Testis (tissue), 5 donors: ENCODE measurements at places on chromosomes 11 and 22.

DNA sequence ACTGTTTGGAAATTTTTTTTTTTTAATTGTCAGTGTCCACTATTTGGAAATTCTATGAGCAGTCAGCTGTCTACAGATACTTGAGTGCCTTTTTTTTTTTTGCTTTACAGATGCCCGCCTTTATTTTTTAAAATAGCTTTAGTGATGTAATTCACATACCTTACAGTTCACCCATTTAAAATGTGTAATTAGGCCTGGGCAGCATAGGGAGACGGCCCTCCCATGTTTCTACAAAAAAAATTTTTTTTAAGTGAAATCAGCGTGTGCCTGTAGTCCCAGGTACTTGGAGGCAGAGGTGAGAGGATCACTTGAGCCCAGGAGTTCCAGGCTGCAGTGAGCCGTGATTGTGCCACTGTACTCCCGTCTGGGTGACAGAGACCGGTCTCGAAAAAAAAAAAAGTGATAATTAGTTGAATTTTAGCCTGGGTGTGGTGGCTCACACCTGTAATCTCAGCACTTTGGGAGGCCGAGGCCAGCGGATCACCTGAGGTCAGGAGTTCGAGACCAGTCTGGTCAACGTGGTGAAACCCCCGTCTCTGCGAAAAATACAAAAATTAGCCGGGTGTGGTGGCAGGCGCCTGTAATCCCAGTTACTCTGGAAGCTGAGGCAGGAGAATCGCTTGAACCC, 1.5 kb downstream of the ZNF143 start:
- no peak for DNase-seq

GRCh38 chr11:70174547-70175235, 28.4 kb upstream of the FADD start:
- DNase-seq = no peak

- DNase-seq = no peak
Observed at GRCh38 chr22:26656891-26657851, at the start of gene MIAT. Gene MIAT, plus strand, starts transcription at chr22:26657588.

DNA sequence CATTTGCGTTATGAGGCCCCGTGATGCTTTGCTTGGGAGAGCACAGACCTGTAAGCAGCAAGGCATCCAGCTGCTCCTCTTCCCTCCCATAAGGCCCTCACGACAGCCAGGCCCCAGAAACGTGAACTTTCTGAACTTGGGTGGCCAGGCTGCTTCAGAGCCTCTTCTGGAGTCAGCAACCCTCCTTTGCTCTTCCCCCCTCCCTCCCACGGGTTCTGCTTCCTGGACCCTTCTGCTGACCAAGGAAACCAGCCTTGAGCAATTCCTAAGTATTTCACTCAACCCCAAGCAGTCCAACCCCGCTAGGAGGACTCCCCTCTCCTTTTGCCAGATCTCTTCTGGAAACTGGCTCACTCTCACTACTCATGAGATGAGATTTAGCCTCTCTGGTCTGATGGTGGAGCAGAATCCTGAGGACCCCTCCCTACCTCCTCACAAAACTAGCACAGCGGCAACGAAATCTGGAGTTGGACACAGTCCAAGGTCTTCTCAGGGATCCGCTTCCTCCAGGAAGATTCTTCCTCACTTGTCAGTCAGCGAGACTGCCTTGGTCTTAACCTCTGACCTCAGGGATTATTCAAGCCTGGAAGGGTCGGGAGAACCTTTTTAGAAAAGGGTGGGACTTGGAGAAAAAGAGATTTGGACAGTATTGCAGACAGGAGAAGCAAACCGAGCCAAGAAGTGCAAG, 86.2 kb downstream of the UBASH3B start:
- DNase-seq = peak; percentile 50

DNA sequence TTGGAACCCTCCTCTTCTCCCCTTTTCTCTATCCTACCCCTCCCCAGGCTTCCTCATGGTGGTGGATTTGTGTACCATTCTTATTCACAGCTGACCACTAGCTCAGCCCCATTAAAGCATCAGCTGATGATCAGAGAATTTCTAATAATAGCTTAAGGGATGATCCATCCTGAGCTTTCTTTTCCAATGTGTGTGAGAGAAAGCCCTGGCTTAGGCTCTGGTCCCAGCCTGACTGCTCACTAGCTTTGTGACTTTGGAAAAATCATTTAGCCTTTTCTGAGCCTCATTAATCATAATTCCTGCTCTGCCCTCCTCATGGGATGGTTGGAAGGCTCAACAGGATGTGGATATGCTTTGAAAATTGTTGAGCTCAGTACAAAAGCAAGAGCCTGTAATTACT, 26.3 kb upstream of the CCDC90B start:
- no peak for DNase-seq

DNA sequence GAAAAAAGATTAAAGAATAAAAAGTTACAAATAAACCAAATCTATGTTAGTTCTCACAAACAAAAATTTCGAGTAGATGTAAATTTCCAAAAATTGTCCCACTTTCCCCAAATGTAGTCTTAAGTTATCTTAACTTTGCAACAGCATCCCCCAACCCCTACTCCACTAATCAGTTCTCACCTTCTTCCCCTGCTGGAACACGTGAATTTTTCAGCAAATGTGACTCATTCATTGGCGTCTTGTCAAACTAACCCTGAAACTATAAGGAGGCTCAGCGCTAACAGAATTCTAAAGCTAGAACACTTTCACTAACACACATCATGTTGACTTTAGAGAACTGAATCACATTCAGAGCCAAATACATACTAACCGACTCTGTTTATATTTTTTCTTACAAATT, 46.1 kb downstream of the PHF21A start:
- no peak for DNase-seq

GRCh38 chr22:25403811-25404471, 160.5 kb upstream of the GRK3 start:
- DNase-seq = no peak

DNA sequence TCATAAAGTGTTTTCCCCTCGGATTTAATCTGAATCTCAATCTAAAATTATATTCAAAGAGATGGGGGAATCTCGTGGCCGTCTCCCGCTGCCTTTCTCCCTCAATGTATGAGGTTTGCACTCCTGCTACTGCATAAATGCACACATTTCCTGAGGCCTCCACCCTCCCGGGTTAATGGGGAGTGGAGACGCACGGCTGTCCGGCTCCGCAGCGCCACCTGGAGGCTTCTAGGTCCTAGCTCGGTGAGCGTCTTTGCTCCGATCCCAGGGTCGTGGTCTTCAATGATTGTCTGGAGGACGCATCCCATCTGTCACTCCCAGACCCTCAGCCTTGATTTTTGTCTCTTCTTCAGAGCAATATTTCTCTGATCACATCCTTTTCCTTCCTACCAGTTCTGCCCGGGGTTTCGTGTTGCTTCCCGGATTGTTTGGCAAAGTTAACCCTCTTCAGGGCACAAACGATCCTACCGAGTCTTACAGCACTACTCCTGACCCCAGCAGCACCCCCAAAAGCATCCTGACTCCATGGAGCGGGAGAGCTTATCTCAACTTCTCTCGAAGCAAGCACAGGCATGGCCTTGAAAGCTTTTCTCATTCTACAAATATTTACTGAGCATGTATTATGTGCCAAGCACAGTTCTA, at the start of gene LMO1:
LMO1 (minus strand) TSS at position 110 of the 642 bp plus-strand sequence. CDS start 516 bp downstream, outside the sequence.
- DNase-seq = peak; percentile 88

GRCh38 chr11:57332694-57333440, 2.8 kb downstream of the SSRP1 start:
- DNase-seq = no peak

GRCh38 chr22:28250036-28250695, 331.1 kb upstream of the PITPNB start:
- DNase-seq = no peak

DNA sequence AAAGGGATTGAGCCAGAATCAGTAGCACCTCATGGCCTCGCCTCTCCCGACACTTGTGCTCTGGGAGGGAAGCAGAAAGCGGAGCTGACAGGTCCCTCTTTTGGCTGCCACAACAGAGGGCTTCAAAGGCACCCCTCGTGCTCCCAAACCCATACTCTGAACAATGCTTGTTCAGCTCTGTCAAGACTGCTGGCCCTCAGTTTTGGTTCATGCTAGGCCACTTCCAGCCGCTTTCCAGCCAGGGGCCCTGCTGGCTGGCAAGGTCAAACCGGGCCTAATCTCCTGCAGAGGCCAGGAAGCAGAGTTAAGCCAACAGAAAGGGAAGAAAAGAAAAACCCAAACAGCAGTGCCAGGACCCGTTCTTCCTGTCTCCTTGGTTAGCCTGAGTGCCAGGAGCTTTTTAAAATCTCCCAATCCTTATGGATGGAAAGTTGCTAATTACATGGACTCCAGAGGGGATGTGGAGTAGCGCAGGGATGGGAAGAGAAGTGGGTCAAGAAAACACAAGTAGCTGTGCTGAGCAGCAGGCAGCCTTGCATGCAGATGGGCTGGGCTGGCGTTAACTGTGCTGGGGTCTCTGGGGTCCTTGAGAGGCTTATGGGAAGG, 150.6 kb downstream of the GRIK4 start:
- no peak for DNase-seq

- DNase-seq = peak; percentile 71
Observed at GRCh38 chr11:110478410-110478809, 48.7 kb downstream of the FDX1 start.

DNA sequence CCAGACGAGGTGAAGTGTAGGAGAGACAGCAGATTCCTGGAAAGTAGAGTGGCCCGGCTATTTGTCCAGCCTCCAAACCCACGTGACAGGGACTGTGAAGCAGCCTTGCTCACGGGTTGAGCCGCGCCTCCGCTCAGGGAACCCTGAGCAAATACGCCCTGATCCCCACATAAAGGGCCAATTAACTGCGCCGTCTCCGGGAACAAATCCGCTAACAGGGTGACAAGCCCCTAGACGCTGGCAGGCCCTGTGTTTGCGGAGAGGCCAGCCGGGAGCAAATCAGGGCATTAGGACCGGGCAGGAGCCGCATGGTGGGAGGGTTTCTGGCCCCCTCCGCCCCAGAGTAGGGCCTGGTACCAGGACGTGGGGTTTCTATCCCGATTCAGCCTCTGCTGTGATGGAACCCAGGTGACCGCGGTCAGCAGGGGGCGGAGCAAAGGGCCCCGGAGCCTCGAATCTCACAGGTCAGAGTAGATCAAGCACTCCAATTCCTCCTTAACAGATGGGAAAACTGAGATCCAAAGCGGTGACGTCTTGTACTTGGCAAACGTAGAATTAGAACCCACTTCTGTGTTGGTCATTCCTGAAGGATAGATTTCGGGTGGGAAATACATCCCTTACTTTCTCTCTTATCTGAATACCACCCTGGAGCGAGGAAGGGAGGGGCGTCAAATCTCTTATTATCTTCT, 2.0 kb upstream of the ROBO3 start:
- DNase-seq = peak; percentile 79

DNA sequence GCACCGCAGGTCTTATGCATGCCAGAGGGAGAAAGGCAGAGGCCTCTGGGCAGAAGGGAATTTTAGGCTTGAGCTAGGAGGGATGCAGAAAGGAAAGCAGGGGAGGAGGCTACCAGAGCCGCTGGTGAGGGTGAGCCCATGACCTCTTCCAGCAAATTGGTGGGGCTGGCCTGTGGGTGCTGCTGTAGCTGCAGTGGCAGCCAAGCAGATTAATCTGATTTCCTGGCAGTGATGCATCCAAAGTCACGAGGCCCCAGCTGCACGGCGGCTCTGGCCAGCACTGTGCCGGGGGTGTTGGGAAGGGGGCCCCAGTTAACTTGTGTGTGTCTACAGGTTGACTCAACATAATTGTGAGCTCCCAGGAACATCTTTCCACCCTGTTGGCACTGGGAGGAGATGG, 41.4 kb upstream of the B3GAT1 start:
- DNase-seq = no peak
